ENCODE measurements at places on chromosomes 12 and 14. TPM values are rescaled to one million over a fixed set of nuclear protein-coding genes. Genes with fewer than 3 reads are reported as not detected.

HOXC9 gene
- not detected for total RNA-seq

KCNA5 gene
- 1.7 TPM for total RNA-seq

RAD51AP1 gene
- total RNA-seq, result 59.7 TPM

B4GALNT1 gene
- total RNA-seq, result 0.59 TPM

GLT1D1 gene
- total RNA-seq, result 9.2 TPM

GALNT6 gene
- 37.0 TPM for total RNA-seq

PRR4 gene
- total RNA-seq, result 0.78 TPM

CACNA1C gene
- total RNA-seq, result 0.35 TPM

SMAGP gene
- 10.1 TPM for total RNA-seq

KRT79 gene
- not detected for total RNA-seq

- peak; percentile 62 for DNase-seq
Measured at GRCh38 chr12:116879509-116880212, 1.6 kb downstream of the HRK start.

- DNase-seq, result no peak
Measured at GRCh38 chr12:94726236-94726835, 76.0 kb upstream of the TMCC3 start.

DNA sequence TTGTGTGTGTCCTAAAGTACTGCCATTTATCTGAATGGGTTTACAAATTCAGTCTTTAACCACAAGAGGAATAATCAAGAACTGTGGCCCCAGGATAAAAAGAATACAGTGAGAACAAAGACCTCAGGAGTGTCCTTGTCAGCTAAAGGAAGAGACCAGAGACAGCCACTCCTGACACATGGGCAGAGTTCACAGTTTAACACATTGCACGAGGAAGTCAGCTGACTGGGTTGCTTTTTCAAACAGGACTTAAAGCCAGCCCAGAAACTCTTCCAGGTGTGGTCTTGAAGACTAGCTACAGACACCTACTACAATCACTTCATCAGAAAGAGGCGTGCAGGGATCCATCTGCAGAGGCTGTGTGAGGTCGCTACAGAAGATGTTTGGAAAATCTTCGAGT lies 42.8 kb downstream of the GNS start:
- no peak for DNase-seq

- no peak for DNase-seq
Measured at GRCh38 chr12:78375461-78375860, 489.1 kb upstream of the SYT1 start.

DNA sequence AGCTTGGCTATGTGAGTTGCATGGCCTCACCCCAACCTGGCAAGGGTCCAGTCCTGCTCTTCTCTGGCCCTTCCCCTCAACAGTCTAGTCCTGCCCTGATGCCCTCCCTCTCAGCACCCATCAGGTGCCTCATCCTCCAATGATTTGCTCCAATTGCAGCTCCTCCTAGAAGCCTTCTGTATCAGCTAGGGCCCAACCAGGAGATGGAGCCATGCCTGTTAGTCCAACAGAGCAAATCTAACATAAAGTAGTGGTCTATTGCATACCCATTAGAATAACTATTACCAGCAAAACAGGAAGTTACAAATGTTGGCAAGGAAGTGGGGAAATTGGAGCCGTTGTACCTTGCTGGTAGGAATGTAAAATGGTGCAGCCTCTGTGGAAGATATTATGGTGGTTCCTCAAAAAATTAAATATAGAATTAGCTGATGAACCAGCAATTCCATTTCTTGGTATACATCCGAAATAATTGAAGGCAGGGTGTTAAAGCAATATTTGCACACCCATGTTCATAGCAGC lies 163.5 kb downstream of the VRK1 start:
- no peak for DNase-seq

DNA sequence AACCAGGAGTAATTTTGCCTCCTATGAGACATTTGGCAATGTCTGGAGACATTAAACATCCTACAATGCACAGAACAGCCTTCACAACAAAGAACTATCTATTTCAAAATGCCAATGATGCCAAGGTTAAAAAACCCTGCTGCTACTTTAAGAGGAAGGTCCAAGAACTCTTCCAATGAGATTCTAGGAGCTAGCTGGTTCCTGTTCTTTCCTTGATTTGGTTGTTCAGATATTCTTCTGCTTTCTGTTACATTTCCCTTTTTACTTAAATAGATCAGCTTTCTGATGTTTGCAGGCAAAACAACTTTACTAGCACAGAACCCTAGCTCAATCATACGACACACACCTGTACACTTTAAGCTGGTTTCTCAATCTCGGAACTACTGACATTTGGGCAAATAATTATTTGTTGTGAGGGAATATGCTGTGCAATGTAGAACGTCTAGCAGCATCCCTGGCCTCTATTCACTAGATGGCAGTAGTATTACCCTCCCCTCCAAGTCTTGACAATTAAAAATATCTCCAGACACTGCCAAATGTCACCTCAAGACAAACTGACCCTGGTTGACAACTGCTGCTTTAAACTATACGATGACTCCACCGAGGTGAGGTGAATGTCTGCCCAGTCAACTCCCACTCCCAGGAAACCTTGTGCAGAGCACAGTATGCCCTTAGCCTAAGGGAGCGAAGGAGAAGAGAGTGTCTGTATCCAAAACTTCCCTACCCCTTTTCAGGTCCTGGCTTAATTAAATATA lies 4.4 kb downstream of the BLTP3B start:
- no peak for DNase-seq

- no peak for DNase-seq
Measured at GRCh38 chr14:37695866-37696265, 100.4 kb downstream of the TTC6 start.

DNA sequence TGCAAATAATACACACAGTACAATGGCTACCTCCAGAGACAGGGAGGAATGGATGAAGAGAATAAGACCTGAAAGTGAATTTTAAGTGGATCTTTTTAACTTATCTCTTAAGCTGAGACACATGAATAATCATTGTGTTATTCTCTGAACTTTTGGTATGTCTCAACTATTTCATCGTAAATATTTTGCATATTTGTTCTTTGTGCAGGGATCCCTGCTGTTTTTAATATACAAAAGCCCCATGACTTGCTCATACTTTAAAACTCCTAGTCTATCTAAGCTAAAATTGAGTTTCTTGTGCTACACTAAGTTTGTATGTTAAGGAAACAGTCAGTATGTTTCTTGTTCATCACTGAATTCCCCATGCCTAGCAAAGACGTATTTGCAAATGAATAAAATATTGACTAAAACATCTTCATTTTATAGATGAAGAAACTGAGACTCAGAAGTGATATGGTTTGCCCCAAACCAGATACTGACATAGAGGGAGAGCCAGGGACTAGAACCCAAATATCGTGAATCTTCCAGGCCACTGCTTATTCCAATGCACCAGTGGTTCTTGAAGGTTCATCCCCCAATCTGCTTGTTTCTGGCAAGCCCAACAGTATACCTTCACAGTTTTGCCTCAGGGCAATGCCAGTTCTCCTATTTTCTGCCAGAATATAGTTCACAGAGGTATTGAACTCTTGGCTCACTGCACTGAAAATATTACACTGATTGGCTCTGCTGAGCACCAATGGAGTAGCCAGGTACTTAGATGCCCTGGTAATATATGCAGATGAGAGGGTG lies 356.9 kb downstream of the MED13L start:
- no peak for DNase-seq

- no peak for DNase-seq
Measured at GRCh38 chr14:104858811-104859426, 6.1 kb upstream of the CEP170B start.

- peak; percentile 29 for DNase-seq
Measured at GRCh38 chr12:120659151-120659525, 18.7 kb downstream of the CABP1 start.

DNA sequence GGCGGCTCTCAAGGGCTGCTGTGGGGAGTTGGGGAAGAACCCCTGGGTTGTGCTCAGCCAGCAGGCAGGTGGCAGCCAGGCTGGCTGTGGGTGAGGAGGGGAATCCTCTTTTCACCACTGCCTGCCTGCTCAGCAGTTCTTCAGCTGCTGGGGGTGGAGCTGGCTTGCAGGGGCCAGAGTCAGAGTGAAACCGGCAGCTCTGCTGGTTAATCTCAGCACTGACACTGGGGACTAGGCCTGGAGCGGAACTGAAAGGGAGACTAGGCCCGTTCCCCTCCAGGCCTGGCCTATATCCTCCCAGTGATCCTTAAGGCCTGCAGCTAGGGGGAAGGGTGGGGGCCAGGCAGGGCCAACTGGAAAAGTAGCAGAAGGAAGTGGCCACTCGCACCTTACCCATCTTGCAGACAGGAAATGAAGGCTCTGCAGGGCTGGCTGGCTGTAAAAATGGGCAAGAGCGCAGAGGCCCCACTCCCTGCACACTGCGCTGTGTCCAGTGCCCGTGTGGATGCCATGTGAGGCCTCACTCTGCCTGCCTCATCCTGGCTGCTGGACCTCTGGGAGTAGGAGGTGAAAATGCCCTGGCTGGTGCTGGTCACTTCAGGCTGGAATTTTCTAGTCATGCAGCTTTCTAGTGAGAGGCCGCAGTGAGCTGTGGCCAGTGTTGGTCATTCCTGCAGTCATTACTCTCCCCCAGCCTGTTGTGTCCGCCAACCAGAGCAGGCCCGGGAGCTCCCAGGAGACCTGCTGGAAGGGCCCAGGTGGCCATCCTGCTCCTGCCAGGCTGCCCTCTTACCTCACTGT lies 39.4 kb downstream of the SH2B3 start:
- peak; percentile 61 for DNase-seq

GRCh38 chr14:29227631-29228030 lies 461.0 kb downstream of the FOXG1 start:
- DNase-seq, result no peak

- DNase-seq, result peak; percentile 50
Measured at GRCh38 chr12:55797068-55797467, 20.5 kb downstream of the SARNP start.

Data from H7 (cell line).